PC-9 (cell line): ENCODE measurements at places on chromosomes 3 and 15.
A peak's percentile ranks its signal among the peaks of the same experiment; 100 is the strongest.

DNA sequence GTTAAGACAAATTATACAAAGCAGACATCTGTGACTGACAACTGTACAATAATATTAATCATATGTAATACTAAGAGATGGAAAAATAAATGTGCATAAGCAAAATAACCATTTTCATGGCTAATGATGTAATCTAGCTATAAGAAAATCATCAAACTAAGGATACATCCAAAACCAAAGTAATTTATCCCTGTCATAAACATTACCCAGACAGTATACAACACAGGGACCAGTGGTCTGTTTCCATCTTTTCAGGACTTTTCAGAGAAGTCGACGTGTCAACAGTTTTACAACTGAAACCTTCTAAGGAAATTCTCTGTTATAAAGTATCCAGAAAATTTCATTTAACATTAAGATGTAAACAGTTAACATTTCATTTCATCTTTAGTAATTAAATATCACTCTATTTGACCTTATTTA lies 11.0 kb downstream of the THBS1 start:
- DNase-seq: no peak

DNA sequence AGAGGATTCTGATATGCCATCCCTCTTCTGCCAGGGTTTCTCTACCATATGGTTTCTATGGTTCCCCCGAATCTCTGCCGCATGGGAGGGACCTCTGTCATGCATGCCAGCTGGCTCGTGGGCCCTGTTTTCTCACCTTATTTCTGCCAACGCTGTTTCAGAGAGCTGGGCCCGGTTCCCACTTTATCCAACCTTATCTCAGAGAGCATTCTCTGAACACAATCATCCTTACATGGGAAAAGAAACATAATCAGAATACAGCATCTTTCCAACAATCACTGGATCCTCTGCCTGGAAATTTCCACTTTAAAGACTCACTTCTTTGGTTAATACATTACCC lies 234.5 kb upstream of the ZBTB20 start:
- no peak for DNase-seq

GRCh38 chr3:38582941-38583645 lies 66.4 kb downstream of the SCN5A start:
- no peak for DNase-seq

- DNase-seq: no peak
Observed at GRCh38 chr3:81888914-81889557, 127.6 kb upstream of the GBE1 start.

DNA sequence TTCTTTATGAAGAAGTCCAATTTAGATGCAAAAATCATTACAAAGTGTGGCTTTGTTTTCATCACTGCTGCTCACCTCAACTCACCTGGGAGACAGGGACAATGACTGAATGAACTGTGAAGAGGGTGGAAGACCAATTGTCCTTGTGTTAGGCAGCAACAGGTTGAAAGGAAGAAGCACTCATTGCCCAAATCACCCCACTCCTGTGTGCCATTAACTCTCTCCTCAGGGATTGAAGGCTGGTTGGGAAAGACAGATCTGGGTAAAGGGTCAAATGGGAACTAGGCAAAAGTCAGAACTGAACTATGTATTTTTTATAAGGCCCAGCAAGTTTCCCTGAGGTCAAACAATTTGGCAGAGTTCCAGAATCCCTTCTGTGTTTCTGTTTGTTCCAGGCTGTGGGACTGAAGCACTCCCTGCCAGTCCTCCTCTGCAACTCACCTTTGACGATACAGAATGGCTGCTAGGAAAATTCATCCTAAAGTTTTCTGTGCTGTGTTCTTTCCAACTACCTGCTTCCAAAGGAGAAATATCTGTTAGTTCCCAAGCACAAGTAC lies 68.6 kb upstream of the CCDC39 start:
- no peak for DNase-seq

GRCh38 chr3:22947851-22948250 lies 255.3 kb upstream of the UBE2E2 start:
- DNase-seq: no peak

DNA sequence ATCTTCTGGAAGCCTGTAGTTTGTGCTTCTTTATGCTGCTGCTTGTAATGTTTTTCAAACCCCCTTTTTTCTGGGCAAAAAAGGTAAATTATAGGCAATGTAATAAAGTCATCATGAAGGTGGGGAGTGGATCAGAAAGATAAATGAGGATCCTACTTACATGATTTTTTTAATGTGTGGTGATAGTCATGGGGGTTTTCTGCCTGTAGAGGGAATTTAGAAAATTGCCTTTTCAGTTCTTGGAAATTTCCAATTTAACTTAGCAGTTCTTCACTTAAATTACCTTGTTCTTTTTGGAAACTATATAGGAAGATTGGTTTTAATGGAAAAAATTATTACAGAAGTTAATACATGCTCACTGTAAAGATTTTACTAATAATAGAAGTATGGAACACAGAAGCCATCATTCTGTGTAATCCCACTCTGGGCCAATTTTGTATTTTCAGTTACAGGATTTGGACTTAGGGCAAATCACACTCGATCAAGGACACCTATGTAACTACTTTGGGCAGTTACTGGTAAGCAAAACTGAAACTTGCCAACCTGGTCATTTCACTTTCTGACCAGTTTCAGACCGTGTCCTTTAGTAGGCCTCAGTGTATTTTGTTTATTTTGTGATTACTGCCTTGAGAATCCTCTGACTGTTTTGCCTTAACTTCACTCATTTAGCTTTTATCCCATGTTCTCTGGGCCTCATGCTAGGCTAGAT lies 10.5 kb upstream of the SCAANT1 start:
- DNase-seq: no peak

DNA sequence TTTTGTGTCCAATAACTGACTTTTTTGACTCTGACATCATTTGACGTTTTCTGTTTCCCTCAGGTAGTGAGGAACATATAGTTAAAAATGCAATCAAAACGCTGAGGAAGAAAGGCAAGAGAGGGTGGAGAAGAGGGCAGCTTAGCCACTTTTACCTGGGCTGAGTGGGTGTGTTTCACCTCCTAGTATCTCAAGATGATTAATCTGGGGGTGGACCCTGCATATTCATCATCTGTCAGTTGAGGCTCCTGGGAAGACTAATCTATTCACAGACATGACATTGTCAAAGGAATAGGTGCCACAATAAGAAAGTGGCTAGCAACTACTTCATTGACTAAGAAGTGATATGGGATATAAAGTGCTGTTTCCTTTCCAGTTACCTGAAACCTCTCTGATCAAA lies 331.5 kb upstream of the RARB start:
- DNase-seq: no peak

GRCh38 chr3:22115581-22115980 lies 364.6 kb upstream of the ZNF385D start:
- DNase-seq: no peak

DNA sequence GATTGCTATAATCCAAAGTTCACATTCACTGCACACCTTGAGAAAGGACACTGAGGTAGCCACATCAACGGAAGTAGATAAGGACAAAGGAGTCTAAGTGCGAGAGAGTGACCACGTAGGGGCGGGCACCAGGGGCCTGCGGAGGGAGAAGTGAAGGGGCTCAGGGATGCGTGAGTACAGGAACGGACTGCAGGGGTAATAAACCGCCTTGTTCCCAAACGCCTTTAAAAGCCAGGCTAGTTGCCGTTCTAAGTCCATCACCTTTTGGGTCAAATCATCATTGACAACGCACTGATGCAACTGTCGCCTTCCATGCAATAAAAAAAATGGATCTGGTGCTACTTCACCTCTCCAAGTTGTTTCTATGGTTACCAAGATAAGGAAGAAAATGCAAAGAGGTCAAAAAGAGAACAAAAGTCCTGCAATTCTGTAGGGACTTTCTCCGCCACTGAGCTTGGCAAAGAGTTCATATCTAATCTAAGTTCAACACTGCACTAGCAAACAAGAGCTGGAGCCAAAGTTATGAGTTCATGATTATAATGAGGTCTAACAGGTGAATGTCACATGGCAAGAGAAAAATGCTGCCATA lies 32.6 kb upstream of the ATP11B start:
- DNase-seq: no peak

- no peak for DNase-seq
Observed at GRCh38 chr15:53434174-53434678, 325.2 kb downstream of the WDR72 start.

DNA sequence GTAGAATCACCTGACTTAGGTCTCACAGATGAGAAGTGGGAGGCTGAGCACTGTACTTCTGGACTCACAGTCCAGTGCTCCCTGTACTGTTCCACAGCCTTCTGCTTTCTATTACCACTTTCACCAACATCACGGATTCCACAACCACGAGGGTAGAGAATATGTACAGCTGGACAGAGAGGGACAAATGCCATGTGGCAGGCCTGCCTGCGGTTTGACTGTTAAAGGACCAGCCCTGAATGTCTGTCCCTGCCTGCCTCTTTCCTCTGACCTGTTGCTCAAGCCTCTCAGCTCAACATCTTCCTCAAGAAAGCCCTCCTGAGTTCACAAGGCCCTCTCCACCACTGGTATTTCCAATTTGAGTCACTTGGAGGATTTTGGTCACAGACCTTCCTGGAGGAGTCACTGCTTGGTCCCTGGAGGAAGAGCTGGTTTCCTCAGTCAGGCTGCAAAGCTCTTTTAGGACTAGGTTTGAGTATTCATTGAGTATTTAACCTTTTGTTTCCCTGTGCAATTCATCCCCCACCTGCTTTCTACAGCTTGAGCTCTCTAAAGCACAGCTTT lies 49.1 kb downstream of the RAB11A start:
- no peak for DNase-seq

DNA sequence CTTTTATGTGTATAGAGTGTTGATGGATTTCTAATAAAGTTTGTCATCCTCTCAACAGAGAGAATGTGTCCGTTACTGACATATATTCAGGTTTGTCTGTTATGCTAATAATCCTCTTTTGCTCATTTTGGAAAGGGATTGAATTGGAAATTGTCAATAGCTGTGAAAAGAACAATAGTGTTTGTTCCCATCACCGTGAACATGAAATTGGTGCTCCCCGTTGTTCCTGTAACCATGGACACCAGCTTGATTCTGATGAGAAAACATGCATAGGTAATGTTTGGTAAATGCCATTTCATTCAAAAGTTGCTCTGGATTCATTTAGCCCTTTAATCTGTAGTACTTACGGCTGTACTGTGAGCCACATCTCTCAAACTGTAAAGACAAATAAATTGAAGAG lies 707.0 kb upstream of the GOLIM4 start:
- DNase-seq: no peak

- DNase-seq: no peak
Observed at GRCh38 chr15:87827131-87827530, 429.4 kb downstream of the NTRK3 start.

DNA sequence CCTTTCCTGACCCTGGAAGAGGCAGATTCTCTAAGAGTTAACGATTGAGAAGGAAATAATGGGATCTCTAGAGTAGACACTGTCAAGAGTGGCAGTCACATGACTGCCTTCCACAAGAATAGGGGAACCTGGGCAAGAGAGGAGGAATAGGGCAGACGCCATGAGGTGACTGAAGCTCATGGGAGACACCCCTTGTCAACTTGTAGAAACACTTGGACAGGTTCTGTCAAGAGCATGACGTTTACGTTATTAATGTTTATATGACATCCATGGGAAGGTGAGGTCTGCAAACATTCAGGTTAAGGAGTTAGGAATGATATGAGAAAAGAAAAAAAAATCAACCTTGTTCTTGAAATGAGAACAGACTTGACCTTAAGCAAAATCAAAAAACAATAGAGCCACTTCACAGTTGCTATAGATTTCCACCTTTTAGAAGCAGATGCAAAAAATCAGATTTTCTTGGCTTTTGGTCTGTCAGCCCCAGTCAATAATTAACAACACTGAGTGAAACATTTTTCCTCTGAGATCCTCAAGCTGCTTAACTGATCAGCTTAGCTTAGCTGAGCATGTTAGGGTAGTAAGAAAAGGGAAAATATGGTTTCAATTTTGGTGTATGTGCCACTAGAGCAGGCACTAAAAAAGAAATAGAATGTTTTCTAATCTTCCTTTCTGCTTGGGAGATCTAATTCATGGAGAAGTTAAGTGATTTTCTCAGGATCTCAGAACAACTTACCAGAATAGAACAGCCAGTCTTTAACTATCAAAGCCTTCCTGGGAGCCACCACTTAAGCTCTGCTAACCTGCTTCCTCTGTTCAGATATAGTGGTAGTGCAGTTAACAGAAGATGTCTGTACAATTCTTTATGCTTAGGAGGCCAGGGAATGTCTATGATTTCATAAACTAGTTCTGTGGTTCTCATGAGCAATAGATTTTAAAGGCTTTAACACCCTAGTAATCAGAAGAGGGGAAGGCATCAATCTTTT lies 116.9 kb downstream of the B3GALNT1 start:
- DNase-seq: no peak

- DNase-seq: peak; percentile 55
Observed at GRCh38 chr3:100030346-100030745, 84.0 kb downstream of the FILIP1L start.

DNA sequence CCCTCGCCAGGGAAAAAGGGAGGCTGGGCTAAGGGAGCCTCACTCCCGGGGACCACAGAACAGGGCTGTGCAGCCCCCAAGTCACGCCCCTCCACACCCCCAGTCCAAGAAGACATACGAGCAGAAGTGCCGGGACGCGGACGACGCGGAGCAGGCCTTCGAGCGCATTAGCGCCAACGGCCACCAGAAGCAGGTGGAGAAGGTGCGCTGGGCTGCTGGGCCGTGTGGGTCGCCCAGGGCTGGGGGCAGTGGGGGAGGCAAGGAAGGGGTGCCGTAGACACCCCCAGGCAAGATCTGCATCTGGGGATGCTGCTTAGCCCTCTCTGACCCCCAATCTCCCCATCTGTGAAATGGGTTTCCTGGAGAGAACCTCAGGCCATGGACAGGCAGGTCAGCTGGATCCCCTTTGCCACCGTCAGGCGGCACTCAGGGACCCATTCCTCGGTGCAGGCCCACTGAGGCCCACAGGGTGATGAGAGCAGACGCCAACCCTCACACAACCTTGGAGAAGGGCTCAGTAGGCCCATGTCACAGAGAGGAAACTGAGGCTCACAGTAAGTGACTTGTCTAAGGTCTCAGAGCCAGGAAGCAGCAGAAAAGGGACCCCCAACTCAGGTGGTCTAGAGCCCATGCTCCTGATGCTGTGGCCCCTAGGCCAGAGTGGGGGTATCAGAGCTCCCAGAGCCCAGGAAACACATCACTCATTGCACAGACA lies 33.7 kb downstream of the PSTPIP1 start:
- no peak for DNase-seq

DNA sequence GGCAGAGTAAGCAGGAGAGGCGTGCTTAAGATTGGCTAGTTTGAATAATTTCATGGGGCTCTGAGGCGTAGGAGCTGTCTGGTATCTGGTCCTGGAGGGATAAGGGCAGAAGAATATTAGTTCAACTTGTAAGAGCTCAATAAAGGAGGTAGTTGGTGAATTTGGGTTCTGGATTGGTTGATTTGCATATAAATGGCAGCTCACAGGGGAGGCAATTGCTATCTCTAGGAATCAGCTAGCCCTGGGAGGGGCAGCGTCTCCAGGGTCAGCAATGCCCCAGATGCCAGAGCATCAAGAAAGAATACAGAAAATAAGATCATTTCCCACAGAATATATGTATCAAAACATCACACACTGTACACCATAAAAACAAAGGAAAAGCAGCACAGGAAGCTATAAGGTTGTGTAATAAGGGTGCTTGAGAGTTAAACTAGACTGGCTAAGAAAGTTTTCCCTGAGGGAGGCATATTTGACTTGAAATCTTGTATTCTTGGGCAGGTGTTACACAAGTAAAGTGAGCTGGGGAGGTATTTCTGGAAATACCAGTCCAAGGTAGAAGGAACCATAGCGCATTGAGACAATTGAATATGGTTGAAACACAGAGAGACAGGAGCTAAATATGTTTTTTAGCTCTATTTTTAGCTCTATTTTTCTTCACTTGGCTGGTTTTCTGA lies 6.1 kb downstream of the MOBP start:
- DNase-seq: no peak
